ENCODE measurements at places on chromosomes 5 and 9.

DNA sequence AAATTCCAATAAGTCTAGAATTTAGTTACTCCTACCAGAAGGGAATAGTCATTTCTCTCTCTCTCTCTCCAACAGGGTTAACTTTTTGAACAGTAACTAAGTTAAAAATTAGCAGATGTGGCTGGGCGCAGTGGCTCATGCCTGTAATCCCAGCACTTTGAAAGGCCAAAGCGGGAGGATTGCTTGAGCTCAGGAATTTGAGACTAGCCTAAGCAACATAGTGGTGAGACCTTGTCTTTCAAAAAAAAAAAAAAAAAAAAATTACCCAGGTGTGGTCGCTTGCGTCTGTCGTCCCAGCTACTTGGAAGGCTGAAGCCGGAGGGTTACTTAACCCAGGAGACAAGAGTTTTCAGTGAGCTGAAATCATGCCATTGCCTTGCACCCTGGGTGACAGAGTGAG lies 639.7 kb downstream of the PTPRD start:
- DNase-seq = no peak

DNA sequence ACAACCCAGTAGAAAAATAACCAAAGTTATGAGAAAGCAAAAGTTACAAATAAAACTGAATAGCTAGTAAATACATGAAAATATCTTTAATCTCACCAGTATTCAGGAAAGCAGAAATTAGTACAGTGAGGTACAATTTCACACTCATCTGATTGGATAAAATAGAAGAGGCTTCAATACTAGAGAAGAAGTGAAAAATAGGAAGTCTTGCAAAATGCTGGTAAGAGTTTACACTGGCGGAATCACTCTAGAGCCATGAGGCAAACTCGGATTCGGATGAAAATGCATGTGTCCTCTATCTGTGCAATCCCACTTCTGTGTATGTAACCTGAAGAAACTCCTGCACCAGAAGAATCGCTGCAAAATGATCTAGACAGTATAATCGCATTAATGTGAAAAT lies 128.9 kb downstream of the CCDC192 start:
- DNase-seq = no peak

GRCh38 chr9:124778575-124779367 lies 1.8 kb downstream of the OLFML2A start:
- no peak for DNase-seq

DNA sequence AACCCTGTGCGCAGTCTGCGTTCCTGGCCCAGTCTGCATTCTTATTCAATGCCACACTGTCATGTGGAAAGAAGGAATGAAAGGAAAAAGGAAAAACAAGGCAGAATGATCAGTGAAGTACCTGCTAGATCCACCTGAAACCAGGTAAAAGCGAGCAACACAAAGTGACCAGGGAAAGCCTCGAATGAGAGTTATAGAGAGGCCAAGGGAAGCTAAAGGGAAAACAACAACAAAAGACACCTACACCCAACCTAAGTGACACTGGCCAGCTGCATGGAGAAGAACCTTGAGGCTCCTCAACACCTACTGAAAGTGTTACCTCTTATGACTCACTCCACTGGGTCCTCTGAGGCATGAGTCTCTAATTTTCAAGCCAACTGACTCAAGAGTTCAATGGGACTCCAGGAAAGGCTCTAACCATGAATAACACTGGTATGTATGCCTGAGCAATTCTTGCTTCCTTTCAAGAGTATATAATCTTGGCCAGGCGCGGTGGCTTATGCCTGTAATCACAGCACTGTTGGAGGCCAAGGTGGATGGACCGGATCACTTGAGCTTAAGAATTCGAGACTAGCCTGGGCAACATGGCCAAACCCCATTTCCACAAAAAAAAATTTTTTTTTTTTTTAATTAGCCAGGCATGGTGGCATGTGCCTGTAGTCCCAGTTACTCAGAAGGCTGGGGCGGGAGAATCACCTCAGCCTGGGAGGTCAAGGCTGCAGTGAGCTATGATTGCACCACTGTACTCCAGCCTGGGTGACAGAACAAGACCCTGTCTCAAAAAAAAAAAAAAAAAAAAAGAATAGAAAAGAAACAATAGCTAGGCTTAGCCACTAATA lies 29.0 kb downstream of the MTMR12 start:
- DNase-seq = no peak

DNA sequence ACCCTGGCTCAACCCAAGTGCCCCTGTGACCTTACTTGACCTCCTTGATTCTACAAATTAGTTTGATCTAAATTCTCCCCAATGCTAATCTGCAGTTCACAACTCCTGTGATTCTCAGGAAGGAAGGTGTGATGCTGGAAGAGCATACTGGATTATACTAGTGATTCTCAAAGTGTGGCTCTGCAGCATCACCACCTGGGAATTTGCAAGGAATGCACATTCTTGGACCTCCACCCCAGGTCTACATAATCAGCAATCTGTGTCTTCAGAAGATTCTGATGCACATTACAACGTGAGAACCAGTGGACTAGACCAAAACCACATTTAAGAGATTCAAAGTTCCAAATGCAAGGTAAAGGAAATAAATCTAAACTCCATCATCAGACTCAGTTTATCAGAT lies 198.6 kb downstream of the AGTPBP1 start:
- DNase-seq = no peak

DNA sequence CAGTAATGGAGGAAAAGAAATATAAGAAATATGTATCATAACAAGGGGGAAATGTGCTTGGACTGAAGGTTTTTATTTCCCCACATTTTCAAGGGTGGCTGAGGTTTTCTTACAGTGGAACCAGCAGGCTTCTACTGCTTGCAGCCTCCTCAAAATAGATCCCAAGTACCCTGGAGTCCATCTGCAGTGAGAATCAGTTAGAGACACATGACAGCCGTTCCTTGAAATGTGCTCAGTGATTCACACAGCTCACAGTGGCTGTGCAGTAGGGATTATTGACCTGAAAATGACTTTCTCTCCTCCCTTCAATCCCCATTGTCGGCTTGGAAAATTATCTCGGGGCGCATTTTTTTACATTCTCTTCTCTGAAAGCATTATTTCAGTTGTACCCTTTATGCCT lies 832.0 kb downstream of the TLR4 start:
- DNase-seq = no peak

GRCh38 chr9:97445119-97445701 lies 33.3 kb downstream of the TDRD7 start:
- DNase-seq = no peak

DNA sequence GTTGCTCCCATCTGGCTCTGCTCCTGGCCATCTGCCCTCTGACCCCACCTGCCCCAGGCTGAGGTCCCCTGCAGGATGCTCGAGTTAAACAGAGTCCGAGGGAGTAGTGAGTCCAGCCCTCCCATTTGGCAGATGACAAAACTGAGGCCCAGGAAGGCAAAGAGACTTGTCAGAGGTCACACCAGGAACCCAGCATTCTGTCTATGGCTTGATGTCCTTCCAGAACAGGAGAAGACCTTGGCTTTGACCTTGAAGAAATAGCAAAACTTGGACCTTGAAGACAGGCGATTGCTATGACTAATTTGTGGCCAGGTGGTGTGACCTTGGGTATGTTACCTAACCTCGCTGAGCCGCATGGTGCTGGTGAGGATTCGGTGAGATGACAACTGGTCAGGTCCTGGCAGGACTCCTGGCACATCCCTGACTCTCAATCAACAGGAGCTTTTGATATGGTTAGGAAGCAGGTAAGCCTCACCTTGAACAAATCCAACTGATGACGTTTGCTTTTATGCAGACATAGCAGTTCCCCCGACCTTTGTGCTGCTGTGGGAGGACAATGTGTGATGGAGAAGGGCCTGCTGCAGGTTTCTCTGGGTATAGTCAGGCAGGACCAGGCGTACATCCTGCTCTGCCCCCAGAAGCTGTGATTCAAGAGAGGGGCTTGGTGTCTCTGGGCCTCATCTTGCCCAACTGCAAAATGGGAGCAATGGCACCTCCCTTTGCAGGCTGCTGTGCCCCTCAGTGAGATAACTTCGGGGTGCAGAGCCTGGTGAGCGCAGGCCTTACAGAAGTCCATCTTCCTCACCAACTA lies 198.7 kb downstream of the C9orf50 start:
- DNase-seq = no peak

- no peak for DNase-seq
Observed at GRCh38 chr9:137435980-137436760, 5.0 kb downstream of the ENTPD8 start.

GRCh38 chr5:30661730-30662129 lies 531.8 kb upstream of the CDH6 start:
- DNase-seq = no peak

DNA sequence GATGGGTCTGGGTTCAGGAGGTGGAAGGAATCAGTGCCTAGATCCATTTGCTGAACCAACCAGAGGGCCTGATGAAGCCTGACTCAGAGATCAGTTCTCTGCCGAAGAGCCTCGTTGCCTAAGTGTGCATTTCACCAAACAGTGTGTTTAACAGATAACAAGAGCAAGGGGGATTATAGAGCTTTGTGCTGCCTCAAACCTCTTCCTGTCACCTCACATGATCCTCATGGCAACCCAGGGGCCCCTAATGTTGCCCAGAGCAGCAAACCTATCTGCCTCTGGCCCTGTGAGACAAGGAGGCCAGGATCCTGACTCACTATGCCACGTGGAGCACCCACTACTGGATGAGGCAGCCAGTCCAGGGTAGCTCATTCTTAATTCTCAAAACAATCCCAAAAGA lies 66.3 kb upstream of the EPB41L4B start:
- DNase-seq = no peak

DNA sequence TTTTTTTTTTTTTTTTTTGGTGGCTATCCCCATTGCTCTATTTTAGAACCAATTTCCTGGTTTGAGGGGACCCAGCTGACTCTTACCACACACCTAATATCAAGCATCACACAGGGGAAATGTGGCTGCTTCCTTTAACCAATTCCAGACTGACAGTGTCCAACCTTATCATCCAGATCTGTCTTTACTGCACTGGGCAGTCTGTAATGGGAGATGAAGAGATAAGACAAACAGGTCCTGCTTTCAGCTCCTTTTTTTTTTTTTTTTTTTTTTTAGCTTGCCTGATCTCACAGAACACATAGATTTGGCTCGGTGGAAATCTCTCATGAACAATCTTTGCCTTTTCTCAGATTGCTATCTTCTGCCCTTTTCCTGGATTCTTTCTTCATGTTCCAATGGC lies 198.8 kb upstream of the TYRP1 start:
- no peak for DNase-seq

- no peak for DNase-seq
Observed at GRCh38 chr5:79653843-79654242, 35.8 kb upstream of the CMYA5 start.

DNA sequence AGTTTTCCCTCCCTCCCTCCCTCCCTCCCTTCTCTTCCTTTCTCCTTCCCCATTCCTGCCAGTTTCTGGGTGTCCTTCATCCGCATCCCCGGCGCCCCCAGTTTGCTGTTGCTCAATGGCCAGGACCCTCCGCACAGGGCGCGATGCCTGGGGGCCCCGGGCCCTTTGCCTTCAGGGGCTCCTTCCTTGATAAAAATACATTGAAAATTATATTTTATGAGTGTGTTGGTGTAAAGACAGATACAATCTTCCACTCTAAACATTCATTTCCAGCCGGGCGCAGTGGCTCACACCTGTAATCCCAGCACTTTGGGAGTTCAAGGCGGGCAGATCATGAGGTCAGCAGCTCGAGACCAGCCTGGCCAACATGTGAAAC lies 7.6 kb upstream of the AGPAT2 start:
- no peak for DNase-seq

DNA sequence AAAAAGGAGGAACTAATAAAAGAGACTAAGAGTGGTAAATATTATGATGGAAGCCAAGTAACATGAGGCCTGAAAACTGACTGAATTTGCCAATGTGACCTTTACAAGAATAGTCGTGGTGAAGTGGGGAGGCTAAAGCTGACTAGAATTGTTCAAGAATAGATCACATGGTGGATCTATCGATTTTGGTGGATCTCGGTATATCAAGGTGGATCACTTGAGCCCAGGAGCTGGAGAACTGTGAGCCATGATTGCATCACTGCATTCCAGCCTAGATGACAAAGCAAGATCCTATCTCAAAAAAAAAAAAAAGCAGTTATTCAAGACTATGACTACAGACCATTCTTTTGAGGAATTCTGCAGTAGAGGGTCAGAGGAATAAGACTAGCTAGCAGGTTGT lies 15.1 kb downstream of the ERMP1 start:
- no peak for DNase-seq

DNA sequence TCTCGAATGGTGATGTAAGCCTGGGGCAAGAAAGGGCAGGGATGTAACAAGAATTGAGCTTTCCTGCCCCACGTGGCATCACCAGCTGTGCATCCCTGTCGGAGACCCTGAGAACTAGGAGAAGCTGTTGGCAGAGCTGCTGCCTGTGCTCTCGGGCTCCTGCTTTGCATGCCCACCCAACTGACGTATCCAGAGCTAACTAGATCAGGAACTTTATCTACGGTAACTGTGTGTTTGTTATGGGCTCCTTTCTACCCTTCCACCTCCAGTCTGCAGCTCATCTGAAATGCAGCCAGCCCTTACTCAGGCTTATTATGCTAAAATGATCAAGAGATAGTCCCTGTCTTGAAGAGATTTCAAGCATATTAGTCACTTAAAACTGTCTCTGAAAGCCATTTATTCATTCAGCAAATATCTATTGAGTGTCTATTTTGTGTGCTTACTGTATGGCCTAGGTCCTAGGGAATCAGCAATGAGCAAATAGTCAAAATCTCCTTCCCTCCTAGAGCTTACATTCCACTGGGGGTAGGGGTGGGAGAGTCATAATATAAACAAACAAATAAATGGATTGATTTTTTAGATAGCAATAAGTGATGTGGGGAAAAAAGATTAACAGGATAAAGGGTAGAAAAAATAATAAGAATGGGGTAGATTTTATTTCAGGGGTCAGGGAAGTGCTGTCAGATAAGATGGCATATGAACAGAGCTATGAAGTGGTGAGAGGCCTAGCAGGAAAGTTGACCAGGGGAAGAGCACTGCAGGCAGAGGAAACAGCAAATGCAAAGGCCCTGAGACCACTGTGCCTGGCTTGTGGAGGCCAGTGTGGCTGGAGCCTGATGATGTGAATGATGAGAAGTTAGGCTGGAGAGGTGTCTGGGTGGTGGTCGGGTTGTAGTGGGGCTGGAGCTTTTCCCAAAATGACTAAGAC lies 118.2 kb downstream of the GALNT10 start:
- no peak for DNase-seq

DNA sequence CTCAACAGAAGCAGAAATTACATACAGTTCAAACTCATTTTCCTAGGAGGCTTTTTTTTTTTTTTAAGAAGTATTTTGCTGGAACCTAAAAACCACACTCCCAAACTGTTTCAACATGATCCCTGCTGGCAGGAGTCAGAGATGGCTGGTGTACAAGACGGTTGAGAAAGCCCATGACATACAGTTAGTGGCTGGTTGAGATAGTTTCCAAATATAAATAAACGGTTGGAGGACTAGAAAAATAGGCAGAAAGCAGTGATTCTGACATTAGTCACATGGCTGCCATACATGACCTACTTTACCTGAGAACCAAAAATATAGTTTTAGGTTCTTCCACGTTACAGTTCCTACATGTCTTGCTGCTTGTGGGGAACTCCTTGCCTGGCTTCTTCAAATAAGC lies 31.7 kb upstream of the BASP1 start:
- DNase-seq = no peak

DNA sequence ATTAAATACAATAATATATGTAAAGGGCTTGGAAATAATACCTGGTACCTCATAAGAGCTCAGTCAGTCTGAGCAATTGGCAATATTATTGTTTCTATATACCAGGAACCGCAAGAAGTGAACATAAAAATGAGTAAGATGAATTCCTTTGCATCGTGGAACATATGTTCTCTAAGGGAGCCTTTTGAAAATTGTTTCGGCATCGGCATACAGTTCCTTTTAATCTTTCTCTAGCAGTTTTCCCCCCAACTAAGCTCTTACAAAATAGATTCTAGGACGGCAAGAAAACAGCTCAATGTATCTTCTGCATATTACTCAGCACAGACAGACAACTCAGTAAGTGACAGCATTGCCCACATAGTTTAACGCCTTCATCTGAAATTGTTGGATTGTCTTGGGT lies 426.6 kb upstream of the WWC1 start:
- DNase-seq = no peak
